ENCODE measurements at places on chromosomes 7 and 10.

DNA sequence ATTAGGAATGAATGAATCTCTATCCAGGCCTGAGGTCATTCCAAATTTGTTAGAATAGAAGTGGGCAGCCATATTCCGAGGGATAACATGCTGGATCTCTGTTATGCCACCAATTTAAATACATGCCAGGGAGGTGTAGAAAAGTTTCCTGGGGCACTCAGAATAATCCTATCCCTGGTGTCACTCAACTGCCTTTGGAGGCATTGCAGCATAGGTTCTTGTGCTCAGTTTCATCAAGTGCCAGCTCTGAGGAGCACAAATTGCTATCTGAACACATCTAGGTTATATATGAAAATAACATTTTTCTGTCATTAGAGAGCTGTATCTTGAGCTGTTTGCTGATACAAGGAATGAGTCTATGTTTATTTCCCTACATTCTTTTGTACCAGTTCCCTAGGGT is 197.3 kb downstream of the CSTF2T start:
- no peak for DNase-seq

GRCh38 chr10:43192884-43193283 is 54.6 kb downstream of the CSGALNACT2 start:
- DNase-seq, result no peak

DNA sequence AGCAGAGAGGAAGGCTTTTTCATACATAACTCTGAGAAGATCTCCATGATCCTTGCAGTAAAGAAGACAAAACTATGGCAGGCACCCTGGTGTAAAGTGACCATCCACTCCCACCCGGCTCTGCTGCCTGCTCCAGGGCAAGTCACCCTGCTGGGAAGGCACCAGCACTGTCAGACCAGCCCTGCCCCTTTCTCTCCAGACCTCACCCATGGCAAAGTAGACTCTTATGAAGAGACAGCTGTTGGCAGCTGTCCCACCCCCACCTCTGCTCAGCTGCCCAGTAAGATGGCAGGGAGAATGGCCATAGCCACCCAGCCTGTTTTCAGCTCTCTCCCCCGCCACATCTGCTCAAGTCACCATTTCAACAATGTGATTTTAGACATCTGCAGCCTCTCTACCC is 8.6 kb upstream of the ZMIZ2 start:
- DNase-seq, result no peak

DNA sequence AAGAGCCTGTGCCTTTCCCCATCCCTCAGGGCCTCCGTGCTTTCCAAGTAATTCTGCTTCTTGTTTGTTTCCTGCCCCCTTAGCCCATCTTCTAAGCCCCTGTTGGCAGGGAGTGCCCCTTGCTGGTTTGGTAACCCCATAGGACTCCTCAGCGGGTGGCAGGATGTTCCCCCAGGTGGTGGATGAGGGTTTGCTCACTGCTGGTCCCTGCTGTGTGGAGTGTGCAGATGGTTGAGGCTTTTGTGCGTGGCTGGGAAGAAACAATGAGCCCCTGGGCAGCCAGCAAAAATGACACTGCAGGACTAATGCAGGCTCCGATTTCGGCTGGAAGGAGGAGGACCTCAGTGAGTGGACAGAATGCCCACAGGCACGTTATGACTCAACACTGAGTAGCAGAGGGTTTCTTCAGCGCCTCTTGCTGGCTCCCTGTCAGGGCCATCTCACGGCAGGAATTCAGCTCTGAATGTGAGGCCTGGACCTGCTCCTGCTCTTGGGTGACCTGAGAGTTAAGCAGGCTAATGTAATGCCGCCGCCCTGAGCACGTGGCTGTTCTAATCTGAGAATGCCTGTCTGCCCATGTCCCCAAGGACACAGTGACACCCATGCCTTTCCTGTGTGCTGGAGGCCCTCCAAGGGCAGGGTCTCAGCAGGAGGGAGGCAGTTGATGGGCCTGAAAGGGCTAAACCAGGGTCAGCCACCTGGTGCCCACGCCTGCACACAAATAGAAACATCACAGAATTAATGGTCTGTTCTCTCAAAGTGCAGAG is 16.6 kb downstream of the BAG3 start:
- DNase-seq, result peak; percentile 96

- no peak for DNase-seq
These were observed 233.9 kb downstream of the PHF14 start for GRCh38 chr7:11207565-11207964.

DNA sequence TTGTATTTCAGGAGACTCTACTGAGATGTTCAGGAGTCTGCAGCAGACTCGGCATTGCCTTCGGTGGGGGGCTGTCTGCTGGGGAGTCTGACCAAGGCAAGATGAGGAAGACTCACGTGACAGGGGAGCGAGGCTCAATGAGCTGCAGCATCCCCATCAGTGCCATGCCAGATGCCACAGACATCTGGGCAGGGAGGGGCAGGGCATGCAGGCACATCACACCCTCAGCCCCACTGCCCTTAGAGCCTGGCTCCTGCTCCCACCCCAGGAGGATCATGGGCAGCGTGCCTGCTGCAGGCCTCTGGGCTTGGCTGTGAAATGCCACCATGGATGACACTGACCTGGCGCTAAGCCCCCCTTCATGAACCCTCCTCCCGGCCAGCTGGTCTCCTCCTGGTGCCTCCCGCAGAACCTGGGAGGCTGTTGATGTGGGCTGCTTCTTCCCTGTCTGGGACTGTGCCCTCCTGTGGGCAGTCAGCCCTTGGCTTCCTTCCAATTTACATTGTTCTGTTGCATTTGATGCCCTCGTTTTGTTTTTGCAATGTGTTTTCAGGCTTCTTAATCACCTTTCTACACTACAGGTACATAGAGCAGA is 235.0 kb downstream of the PAXIP1 start:
- no peak for DNase-seq

DNA sequence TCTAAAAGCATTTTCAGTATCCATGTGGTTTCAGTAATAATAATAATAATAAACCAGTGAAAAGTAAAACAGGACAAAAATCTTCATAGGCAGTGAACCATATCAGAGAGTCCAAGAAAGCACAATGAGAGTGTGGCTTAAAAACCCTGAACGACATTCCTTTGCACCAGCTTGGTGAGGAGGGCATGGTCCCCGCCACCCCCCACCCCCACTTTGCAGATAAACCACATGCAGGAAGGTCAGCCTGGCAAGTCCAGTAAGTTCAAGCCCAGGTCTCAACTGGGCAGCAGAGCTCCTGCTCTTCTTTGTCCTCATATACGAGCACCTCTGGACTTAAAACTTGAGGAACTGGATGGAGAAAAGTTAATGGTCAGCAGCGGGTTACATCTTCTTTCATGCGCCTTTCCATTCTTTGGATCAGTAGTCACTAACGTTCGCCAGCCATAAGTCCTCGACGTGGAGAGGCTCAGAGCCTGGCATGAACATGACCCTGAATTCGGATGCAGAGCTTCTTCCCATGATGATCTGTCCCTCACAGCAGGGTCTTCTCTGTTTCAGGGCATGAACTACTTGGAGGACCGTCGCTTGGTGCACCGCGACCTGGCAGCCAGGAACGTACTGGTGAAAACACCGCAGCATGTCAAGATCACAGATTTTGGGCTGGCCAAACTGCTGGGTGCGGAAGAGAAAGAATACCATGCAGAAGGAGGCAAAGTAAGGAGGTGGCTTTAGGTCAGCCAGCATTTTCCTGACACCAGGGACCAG is 172.5 kb downstream of the EGFR start:
- no peak for DNase-seq

DNA sequence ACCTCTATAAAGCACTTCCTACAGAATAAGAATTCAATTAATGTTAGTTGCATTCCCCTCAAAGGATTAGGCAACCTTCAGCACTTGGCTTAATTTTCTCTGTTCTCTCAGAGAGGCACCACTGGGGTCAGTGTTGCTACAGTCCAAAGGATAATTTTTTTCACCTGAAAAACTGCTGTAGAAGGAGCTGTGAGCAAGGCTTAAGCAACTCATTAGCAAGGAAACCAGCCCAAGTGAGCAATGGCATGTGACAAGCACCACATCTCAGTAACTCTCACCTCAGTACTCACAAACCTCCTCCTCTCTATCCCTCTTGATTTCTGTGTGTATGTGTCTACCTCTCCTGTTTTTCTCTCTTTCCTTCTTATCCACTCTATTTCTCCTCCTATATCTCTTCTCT is 55.9 kb downstream of the DGKI start:
- no peak for DNase-seq

- peak; percentile 76 for DNase-seq
These were observed 56.3 kb upstream of the ZEB1 start for GRCh38 chr10:31262672-31263071.

DNA sequence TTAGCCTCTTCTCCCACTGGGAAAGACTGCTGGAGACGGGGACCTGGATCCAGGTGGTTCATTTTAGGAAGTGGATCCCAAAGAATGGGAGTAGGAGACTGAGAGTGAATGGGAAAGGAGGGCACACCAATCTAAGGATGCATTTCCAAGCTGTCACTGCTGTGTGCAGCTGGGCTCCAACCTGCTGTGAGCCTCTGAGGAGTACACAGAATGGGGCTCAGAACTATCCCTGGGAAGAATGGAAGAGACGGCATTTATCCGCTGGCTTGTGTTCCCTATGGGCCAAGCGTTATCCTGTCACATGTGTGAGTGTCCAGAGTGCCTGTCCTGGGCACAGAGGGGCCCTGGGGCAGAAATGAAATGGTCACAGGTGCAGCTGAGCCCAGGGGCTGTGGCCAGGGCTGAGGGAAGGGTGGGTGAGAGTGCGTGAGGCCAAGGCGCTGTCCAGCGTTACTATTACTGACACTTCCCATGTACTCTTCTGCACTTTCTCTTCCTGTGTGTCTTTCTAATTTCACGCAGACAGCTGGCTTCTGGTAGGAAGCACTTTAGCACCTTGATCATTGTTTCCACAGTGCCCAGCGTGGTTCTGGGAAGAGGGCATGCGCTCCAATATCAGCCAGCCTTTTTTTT is 35.4 kb upstream of the PODXL start:
- no peak for DNase-seq

DNA sequence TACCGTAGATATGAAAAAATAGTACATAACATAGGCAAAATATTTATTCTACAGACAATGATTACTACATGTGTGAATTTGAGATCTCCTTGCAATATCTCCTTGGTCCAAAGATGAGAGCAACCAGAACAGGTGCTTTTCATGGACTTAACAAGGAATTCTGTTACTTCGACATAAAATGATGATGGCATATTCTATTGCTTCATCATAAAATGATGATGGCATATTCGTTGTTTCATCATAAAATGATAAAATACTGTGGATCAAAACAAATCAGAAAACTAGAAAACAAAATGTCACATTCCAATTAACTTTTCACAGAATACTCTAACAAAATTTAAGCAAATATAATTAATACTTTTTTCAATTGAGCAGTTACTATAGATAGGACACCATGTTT is 4.8 kb downstream of the OSBPL3 start:
- no peak for DNase-seq

DNA sequence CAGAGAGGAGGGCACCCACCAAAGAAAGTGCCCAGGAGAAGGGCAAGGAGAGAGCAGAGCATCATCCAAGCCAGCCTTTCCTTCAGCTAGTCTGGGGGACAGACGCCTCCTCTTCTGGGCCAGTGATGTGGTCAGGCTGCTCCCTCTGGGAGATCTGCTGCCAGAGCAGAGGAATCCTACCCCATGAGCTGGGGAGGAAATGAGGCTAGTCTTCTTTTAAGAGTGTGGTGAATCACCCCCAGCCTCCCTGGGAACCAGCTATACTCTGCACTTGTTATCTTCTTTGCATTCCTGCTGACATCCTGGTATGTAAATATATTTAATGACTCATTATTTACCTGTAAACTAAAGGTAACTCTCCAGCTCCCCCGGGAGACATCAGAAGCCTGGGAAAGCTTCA is 41.6 kb upstream of the EPHB6 start:
- peak; percentile 70 for DNase-seq

DNA sequence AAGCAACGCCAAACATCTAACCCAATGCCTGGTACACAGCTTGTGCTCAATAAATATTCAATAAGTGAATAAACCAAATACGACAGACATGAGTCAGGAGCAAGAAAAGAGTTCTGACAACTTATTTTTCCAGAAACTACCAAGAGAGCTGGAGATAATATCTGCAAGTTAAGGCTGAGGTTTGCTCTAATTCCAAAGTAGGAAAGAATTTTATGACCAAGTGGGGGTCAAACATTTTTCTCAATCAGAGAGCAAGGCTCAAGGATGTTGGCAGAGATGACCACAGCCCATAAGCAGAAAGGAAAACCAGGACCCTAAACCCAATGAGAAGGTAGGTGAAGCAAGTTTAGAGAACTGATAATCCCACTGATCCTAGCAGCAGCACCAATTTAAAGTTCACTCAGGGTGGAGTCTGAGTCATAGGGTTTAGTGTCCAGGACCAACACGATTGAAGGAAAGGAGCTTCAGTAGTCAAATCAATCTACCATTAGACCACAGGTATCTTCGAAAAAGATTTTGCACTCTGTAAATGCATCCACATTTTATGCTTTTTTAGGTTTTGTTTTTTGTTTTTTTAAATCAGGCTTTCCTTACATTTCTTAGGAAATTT is 49.3 kb upstream of the KCNIP2 start:
- DNase-seq, result no peak

- DNase-seq, result peak; percentile 83
These were observed 521.0 kb downstream of the KIF20B start for GRCh38 chr10:90222372-90222771.

- no peak for DNase-seq
These were observed 1.5 kb downstream of the ADGRA1 start for GRCh38 chr10:133088956-133089800.

DNA sequence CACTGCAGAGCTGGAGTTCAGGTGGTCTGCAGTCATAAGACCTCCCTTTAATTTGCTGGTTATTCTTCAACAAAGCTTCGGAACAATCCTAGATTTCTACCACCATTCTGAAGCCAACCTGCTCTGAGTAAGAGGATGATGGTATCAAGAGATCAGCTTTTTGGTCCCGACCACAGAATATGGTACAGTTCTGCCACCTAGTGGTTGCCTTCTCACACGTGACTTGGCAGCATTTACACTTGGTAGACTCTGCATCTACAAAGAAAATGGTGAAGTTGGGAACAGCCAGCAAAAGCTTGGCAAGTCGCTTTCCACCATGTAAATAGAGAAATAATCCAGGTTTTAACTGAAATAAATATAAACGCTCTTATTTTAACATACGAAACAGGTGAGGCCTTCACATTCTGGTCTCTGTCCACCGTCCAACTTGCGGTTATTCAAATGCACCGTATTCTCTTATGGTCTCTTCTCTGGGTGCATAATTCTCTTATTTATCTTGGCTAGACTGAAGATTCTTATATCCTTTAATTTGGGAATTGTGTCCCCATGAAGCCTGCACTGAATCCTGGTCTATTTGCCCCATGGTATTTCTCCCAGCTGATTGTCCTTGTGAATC is 173.9 kb upstream of the GRM3 start:
- DNase-seq, result peak; percentile 67

- peak; percentile 89 for DNase-seq
These were observed 21.4 kb upstream of the HELLS start for GRCh38 chr10:94524146-94524545.

DNA sequence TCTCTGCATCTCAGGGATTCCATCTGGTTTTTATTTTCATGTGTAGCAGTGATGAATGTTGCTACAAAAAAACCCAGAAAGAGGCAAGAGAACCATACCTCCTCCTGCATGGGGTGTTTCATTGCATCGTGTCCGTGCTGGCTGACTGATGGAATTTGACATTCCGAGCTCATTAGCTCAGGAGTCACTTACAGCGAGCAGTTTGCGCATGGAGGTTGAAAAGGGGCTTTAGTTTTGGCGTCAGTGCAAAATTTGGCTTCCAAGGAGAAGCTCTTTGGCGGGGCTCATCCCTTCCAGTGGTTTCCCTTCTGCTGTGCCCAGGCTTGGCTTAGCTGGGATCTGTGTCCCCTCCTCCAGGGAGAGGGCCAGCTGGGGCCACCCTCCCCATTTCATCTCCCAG is 25.8 kb downstream of the EMX2 start:
- DNase-seq, result no peak

GRCh38 chr10:74072503-74072902 is 74.6 kb downstream of the VCL start:
- peak; percentile 64 for DNase-seq

GRCh38 chr10:74585231-74586087 is 240.9 kb upstream of the KAT6B start:
- peak; percentile 33 for DNase-seq
